ENCODE measurements at places on chromosomes 16 and 17.

DNA sequence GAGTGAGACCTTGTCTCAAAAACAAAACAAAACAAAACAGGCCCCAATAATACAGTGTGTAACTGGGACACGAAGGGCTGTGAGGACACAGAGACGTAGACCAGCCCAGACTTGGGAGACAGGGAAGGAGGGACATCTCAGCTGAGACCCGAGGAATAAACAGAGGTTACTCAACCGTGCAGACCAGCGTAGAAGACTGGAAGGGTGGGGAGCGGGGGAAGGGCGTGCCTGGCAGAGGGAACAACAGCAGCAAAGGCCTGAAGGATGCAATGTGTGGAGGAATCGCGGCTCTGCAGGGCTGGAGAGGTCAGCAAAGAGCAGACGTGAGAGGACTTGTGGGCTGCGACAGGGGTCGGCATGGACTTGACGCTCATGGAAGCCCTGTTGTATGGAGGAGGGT lies 11.6 kb upstream of the CES4A start:
- DNase-seq = no peak

DNA sequence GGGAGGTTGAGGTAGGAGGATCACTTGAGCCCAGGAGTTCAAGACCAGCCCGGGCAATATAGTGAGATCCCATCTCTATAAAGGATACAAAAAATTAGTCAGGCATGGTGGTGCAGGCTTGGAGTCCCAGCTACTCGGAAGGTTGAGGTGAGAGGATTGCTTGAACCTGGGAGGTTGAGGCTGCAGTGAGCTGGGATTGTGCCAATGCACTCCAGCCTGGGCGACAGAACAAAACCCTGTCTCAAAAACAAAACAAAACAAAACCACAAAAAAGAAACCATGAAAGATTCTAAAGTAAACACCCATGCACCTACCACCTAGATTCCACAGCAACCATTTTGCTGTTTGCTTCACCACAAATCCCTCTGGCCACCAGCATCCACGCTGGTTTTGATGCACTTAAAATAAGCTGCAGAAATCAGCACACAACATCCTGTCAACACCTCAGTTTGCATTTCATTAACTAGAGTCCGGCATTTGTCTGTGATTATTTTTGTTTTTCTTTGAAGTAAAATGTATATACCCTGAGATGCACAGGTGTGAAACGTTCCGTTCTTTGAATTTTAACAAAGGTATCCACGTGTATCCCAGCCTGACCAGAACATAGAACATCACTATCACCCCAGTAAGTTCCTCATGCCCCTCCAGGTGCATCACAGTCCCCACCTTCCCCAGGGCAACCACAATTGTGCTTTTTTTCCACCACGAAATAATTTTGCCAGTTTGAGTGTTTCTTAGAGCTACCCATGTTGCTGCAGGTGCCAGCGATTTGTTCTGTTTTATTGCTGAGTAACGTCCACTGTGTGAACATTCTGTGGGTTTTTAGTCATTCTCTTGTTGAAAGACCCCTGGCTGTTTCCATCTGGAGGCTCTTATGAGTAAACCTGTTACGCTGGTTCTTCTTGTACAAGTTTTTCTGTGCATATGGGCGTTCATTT lies 191.5 kb downstream of the SEC14L1 start:
- DNase-seq = peak; percentile 17

- DNase-seq = no peak
These were observed 43.3 kb downstream of the SALL1 start for GRCh38 chr16:51107742-51108141.

- no peak for DNase-seq
These were observed 23.2 kb downstream of the MYH3 start for GRCh38 chr17:10633738-10634379.

DNA sequence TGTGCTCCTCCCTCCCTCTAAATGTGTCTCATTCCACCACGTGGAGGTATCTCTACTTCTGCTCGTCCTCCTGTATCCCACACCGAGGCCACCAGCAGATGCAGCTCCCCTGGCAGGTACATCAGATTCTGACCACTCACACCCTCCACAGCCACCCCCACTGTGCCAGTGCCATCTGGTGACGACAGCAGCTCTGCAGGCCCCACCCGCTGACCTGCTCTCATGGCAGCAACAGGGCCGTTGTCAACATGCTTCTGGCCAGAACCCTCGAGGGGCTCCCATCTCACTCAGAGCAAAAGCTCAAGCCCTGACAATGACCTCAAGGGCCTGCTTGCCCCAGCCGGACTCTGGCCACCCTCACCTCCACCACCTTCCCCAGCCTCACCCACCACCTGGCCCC lies 93.4 kb downstream of the AMFR start:
- no peak for DNase-seq

GRCh38 chr16:77866752-77867151 lies 78.4 kb downstream of the VAT1L start:
- DNase-seq = no peak

GRCh38 chr17:39352986-39353385 lies 48.4 kb downstream of the FBXL20 start:
- no peak for DNase-seq

DNA sequence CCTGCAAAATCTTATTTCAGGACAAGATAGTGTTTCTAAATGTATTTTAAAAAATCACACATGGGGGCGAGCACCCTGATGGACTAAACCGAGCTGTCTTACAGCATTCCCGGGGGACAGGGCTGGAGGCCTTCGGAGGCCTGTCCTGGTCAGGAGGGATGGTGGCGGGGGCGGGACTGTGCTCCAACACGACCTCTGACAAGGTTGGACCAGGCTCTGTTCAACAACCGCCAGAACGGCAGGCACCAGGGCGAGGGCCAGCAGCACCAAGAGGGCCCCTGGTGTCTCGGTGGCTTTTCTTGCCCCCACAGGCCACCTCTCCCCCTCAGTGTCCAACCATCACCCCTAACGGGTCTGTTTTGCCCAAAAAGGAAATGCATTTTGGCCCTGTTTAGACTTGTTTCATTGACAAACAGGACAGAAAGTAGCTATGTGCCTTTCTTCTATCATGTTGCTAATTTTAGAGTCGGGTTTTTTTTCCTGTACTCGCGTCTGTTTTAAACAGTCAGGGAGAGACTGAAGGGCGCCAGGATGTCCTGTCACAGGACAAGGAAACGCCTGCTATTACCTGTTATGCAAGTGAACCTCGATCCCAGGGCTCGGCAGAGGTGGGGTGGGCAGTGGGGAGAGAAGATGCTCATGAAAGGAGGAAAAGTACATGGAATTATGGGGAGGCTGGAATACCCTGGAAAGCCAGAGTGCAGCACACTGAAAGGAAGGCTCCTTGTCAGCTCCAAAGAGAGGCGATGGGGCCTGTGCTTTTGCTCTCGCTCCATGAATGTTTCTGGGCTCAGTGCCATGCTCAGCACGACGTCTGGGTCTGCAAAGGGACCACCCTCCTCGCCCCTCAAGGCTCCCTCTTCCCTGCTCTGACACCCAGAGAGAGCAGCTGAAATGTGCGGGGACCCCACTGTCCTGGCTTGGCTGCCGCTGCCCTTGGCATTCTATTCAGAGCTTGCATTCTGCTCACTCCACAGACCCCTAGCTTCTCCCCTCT lies 11.9 kb downstream of the TMEM204 start:
- no peak for DNase-seq

GRCh38 chr16:57743886-57744641 lies 8.5 kb downstream of the KATNB1 start:
- DNase-seq = no peak

DNA sequence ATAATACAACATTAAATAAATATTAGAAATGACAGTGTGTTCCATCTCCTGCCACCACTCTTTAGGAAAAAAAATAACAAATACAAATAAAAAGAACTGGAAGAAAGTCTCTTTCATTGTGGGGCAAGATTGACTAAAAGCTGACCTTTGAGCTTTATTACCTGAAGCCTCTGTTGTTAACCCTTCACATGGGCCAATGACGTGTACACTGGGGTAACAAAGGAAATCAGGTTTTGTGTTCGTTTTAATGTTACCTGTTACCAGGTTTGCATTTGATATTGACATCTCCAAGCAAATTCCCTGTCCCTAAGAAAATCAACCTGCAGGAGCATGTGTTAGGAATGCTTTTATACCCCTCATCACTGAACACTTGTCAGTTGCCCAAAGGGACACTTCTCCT lies 39.0 kb downstream of the NLK start:
- DNase-seq = no peak

- DNase-seq = peak; percentile 54
These were observed 532 bp downstream of the ARRB2 start for GRCh38 chr17:4710693-4711634.

DNA sequence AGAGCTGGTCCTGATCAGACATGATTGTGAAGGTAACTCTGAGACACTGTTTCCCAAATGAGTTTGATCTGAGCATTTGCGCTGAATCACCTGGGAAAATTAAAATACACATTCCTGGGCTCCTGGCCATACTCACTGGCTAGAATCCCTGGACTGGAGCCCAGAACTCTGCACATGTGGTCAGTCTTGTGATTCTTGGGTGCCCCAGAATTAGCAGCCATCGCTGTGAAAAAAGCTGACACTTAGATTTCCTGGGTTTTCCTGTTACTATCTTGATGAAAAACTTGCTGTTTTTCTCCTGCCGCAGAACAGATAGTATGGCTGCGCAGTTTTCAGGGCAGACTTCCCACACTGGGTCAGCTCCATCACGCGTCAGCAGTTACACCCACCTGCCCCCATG lies 24.6 kb downstream of the NECAB2 start:
- no peak for DNase-seq

DNA sequence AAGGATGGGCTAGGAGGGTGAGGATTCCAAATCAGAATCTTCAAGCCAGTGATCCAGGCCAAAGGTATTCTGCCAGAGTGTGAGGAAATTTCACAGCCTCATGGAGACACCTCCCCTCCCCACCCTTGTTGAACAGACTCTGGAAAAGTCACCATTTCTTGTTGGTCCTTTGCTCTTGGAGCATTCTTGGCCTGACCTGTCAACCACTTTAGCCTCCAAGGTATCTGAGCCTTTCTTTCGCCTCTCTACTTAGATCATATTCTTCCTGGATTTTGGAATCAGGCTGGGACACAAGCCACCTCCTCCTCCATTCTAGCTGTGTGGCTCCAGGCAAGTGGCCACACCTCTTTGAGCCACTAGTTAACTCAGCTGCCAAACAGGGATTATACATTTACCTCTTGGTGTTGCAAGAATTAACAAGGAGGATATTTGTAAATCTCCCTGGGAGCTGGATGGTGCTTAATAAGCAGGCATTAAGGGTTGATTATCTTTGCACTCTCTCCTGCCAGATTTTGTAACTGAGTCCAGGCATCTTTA lies 193.5 kb downstream of the WWOX start:
- DNase-seq = no peak

- no peak for DNase-seq
These were observed 1324.9 kb upstream of the CDH8 start for GRCh38 chr16:63361032-63361624.

DNA sequence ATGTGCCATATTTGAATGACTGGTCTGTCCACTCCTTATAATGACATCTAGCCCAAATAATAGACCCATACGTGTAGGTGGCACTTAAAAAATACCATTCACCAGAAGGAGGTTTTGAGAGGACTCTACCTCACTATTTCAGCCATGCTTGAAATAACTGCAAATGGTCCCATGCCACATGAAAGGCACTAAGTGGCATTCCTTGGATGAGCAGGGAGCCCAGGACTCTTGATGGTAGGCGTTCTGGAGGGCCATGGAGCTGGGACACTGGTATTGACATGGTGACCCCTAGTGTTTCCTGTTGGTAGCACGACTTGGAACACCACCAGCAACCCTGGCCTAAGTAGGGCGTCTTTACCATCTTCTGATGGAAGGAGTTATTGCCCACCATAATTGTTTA lies 148.7 kb upstream of the ZFHX3 start:
- no peak for DNase-seq

DNA sequence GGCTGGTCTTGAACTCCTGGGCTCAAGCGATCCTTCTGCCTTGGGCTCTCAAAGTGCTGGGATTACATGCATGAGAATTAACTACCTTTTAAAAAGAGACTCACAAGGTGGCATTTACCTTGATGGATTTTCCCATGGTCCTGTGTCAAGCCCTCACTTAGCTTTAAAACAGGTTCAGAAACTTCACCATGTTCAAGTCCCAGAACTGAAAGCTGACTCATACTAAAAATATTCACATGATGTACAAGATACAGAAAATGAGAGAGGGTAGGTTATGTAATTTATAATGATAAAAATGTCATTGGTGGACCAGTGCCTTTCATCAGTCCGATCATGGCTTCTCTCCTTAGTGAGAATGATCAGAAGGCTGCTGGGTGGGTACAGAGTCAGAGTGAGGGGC lies 4.3 kb upstream of the AKAP1 start:
- no peak for DNase-seq

- peak; percentile 72 for DNase-seq
These were observed at the start of gene IGFBP4 for GRCh38 chr17:40443196-40443987. IGFBP4 (plus strand) TSS chr17:40443450; CDS start chr17:40443736, 286 bp downstream.

DNA sequence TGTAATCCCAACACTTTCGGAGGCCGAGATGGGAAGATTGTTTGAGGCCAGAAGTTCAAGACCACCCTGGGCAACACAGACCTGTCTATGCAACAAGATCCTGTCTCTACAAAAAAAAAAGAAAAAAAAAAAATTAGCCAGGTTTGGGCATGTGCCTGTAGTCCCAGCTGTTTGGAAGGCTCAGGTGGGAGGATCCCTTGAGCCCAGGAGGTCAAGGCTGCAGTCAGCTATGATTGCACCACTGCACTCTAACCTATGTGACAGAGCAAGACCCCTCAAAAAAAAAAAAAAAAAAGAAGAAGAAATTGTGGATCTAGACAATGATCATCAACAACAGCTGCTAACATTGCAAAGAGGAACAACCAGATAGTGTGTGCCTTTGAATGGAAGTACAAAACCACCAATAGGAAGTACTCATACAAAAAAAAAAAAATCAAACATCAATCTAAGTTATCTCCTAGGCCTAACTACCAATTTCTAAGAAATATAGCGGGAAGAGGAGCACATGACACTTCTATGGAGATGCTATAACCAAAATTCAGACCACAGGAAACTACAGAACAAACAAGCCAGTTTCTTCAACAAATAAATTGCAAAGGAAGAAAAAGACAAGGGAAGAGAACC lies 258.7 kb downstream of the MRTFB start:
- DNase-seq = no peak

- no peak for DNase-seq
These were observed 7.6 kb downstream of the RNF166 start for GRCh38 chr16:88698646-88699045.

- DNase-seq = no peak
These were observed 12.2 kb upstream of the METRNL start for GRCh38 chr17:83067071-83067717.

DNA sequence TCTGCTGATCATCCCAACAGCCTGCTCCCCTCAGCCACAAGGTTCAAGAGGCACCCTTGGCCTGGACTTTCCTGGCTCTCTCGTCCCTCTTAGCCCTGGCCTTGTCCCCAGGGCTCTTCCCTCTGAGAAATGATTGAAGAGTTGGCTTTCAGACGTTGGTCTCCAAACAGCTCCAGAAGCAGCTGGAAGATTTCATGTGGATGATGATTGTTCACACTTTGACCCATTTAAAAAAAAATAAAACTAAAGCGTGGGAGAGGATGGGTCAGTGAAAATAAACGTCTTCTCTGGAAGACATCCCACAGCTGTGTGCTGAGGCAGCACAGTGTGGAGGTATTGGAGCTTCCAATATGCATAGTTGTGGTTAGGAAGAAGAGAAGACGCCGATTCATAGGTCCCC lies 54.7 kb upstream of the CDH11 start:
- DNase-seq = no peak

- no peak for DNase-seq
These were observed 7.7 kb downstream of the CYBC1 start for GRCh38 chr17:82442643-82443464.

- no peak for DNase-seq
These were observed 44.8 kb downstream of the CPPED1 start for GRCh38 chr16:12758670-12759558.

GRCh38 chr17:50100480-50100883 lies 5.3 kb downstream of the PDK2 start:
- DNase-seq = no peak

Data from activated CD8-positive, alpha-beta memory T cell treated with anti-CD3 and anti-CD28 coated beads, Interleukin-2, amount 50 U/mL, for 4 hours (primary cell).